ENCODE measurements at places on chromosomes 16 and 17.

GRCh38 chr17:1563786-1564613, 1.4 kb upstream of the PITPNA start:
- DNase-seq: no peak

DNA sequence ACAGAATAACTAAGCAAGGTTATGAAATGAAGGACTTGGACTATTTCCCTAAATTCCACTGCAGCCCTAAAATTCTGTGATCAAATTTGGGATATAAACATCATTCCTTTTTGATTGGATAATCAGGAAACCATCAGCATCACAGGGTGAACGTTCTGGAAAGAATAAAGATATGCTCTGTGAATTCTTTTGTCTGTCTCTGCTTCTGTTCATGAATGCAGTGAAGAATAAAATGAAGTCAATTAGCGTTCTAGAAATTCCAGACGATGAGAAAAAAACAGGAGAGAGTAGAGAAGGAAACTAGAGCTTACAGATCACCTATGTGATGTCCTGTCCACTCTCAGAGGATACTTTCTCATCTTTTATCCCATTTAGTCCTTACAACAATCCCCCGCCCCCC, 295.1 kb upstream of the SOX9 start:
- DNase-seq: no peak

GRCh38 chr16:89013692-89014402, 36.8 kb upstream of the CBFA2T3 start:
- no peak for DNase-seq

- DNase-seq: no peak
Observed at GRCh38 chr17:75228847-75229246, 23.4 kb downstream of the NUP85 start.

GRCh38 chr17:77363821-77364361, 223.1 kb downstream of the SEC14L1 start:
- DNase-seq: no peak

GRCh38 chr17:44757045-44757917, 1.5 kb upstream of the ADAM11 start:
- DNase-seq: no peak

DNA sequence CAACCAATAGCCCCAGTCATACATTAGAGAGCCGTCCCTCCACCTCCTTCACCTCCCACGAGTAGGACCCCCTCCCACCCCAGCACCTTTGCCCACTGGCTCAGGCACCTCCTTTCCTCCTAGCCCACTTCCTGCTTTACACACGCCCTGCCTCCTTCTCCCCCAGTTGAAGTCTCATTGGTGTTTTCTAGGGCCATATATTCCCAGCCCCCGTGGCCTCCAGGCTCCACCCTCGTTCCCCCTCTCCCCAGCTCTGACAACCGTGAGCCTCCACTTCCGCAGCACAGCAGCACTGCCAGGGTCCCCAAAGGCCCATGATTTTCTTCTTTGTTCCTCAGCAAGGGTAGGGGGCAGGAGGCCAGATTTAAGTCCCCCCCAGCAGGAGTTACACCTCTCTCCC, 340.3 kb upstream of the TNRC6C start:
- DNase-seq: no peak

DNA sequence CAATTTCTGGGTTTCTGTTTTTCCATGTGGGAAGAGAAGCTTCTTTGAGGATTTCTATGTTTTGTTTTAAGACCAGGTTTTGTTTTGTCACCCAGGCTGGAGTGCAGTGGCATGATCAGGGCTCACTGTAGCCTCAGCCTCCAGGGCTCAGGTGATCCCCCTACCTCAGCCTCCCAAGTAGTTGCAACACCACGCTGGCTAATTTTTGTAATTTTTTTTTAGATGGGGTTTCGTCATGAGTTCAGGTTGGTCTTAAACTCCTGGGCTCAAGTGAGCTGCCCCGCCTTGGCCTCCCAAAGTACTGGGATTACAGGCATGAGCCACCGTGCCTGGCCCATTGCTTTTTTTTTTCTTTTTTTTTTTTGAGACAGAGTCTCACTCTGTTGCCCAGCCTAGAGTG, 25.5 kb upstream of the TAOK1 start:
- no peak for DNase-seq

DNA sequence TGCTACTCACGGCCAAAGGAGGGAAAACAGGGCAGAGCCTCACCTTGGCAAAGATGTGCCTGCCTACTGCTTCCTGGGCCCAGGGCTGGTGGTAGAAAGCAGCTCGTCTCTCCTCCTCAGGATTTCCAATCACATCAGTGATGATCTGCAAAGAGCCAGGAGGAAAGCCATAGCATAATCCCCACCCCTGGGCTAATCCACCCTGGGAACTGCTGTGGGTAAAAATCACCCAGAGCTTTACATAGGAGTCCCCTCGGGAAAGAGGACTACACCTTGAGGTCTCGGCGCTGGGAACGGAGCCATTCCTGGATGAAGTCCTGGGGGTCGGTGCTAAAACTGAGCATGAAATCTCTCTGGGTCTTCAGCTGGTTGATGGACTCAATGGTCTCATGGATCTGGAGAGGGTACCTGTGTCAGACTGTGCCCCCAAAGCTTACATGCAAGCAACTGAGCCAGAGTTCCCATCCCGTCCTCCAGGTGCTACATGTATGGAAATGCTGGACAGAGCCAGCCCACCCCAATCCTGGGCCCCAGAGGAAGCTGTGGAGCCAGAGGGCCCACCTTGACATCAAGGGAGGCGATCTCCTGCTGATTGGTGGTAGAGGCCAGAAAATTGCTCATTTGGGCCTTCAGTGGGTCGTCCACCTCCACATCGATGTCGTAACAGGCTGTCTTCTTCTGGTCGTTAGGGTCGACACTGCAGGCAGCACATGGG, 5.7 kb upstream of the FTSJ3 start:
- DNase-seq: no peak

GRCh38 chr16:75402159-75402820, 31.0 kb downstream of the CFDP1 start:
- DNase-seq: no peak

GRCh38 chr17:6712854-6713129, 377 bp downstream of the SLC13A5 start:
- no peak for DNase-seq

GRCh38 chr16:52652033-52652432, 105.1 kb upstream of the TOX3 start:
- DNase-seq: no peak

DNA sequence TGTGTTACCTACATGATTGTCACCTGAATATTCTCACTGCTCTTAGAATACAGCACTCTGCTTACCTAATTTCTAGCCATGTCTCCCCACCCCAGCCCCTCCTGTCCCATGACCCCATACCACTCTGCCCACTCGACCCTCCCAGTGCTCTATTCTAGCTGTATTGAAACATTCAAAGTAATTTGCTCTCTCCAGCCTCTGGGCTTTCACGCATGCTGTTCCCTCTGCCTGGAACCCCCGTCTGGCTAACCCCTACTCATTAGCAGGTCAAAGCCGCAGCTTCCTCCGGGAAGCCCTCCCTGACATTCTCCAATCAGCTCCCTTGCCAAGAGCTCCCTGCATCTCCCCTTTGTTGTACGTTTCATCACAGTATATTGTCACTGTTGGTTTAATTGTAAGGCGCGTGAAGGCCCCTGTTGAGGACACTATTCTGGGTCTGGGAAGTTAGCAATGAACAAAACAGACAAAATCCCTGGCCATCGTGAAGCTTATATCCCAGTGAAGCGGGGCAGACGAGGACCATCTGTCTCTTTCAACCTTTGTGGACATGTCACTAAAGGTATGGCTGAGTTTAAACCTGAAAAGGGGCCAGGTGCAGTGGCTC, 72.3 kb upstream of the LHX1 start:
- no peak for DNase-seq

GRCh38 chr17:17506181-17506741, 10.1 kb upstream of the RASD1 start:
- no peak for DNase-seq

- DNase-seq: no peak
Observed at GRCh38 chr17:79796444-79796762, 474 bp downstream of the CBX8 start.

- peak; percentile 73 for DNase-seq
Observed at GRCh38 chr17:59746849-59747445, 39.5 kb downstream of the VMP1 start.

DNA sequence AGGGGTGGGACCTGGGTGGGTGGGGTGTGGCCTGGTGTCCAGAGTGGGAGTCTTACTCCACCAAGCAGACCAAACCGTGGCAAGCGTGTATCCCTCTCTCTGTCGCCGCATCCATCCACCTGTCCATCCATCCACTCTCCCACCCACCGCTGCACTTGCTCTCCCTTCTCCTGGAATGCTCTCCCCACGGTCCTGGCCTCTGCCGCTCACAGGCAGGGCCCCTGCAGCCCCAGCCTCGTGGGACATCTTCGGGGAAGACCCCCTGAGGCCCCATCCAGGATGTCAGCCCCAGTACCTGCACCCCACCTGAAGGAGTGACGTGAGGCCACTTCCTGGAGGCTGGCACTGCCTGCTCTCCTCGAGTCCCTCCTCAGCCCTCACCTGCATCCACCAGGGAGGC, 189.5 kb upstream of the GSE1 start:
- DNase-seq: no peak

- no peak for DNase-seq
Observed at GRCh38 chr17:12122075-12122474, 101.4 kb downstream of the MAP2K4 start.

- no peak for DNase-seq
Observed at GRCh38 chr17:71180801-71181385, 939.9 kb upstream of the SOX9 start.

- no peak for DNase-seq
Observed at GRCh38 chr16:77500934-77501664, 66.3 kb upstream of the ADAMTS18 start.

DNA sequence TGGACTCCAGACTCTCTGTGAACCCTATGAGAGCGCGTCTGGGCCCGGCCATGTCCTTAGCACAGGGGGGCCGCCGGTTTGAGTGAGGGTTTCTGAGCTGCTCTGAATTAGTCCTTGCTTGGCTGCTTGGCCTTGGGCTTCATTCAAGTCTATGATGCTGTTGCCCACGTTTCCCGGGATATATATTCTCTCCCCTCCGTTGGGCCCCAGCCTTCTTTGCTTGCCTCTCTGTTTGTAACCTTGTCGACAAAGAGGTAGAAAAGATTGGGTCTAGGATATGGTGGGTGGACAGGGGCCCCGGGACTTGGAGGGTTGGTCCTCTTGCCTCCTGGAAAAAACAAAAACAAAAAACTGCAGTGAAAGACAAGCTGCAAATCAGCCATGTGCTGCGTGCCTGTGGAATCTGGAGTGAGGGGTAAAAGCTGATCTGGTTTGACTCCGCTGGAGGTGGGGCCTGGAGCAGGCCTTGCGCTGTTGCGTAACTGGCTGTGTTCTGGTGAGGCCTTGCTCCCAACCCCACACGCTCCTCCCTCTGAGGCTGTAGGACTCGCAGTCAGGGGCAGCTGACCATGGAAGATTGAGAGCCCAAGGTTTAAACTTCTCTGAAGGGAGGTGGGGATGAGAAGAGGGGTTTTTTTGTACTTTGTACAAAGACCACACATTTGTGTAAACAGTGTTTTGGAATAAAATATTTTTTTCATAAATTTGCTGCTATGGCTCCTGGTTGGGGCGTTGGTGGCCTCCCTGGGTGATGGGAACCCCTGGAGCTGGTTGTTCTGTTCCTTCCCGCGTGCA, 23.1 kb downstream of the STAT5A start:
- DNase-seq: no peak

DNA sequence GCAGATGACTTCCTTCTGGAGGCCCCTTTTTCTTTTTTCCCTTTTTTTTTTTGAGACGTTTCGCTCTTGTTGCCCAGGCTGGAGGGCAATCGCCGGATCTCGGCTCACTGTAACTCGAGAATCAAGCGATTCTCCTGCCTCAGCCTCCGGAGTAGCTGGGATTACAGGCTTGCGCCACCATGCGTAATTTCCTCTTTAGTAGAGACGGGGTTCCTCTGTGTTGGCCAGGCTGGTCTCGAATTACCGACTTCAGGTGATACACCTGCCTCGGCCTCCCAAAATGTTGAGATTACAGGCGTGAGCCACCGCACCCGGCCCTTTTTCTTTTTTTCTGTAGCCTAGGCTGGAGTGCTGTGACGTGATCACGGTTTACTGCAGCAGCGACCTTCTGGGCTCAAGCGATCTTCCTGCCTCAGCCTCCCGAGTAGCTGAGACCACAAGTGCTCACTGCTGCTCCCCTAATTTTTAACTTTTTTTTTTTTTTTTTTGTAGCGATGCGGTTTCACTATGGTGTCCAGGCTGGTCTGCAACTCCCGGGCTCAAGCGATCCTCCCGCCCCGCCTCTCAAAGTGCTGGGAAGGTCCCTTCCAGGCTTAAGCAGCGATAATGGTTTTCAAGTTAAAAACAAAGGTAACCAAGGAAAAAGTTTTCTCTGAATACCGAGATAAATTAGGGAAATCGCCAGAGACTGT, 956 bp upstream of the IST1 start:
- DNase-seq: peak; percentile 57

GRCh38 chr16:56684256-56684925, 2.1 kb downstream of the MT1X start:
- DNase-seq: no peak

GRCh38 chr17:31882571-31882970, 18.9 kb downstream of the UTP6 start:
- no peak for DNase-seq

GRCh38 chr16:11105038-11105903, 150.7 kb downstream of the SOCS1 start:
- DNase-seq: peak; percentile 93

DNA sequence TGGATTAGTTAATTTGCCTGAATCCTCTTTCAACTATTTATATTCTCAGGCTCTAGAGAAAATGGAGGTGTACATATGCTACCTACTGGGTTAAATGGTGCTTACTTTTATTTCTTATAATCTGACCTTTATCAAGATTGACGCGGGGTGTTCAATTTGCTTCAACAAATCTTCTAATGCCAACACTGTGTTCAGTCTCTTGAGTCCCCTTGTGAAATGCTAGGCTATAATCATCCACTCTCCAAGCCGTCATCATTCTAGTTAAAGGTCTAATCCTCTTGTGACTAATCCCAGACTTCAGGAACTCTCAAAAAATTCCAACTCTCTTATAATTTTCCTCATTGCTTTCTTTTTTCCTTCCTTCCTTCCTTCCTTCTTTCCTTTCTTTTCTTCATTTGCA, 1396.2 kb downstream of the CDH8 start:
- no peak for DNase-seq

GRCh38 chr17:55436224-55437158, 14.9 kb upstream of the MMD start:
- DNase-seq: no peak

GRCh38 chr16:84368308-84368996, at the start of gene ATP2C2:
TSS of gene ATP2C2 (plus strand) at chr16:84368538. CDS start at chr16:84368616, 78 bp downstream.
- DNase-seq: no peak

GRCh38 chr17:42354956-42355843, 33.0 kb downstream of the STAT3 start:
- DNase-seq: no peak

- no peak for DNase-seq
Observed at GRCh38 chr16:54847207-54847606, 83.5 kb upstream of the IRX5 start.

DNA sequence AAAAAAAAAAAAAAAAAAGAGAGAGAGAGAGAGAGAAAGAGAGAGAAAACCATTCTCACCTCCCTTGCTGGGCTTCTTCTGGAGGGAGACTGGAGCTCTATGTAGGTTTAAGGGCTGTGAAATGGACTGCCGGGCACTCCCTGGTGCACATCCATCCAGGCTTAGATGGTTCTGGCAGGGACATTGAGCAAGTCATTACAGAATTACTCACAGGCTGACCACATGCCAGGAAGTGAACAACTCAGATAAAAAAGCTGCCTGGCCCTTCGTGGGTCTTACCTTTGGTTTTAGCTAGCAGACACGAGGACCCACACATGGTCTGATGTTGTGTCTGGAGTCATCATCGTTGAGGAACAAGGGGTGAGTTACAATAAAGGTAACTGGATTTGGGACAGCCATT, 847.4 kb upstream of the EEF2KMT start:
- no peak for DNase-seq

- no peak for DNase-seq
Observed at GRCh38 chr16:2820836-2821486, 3.9 kb downstream of the PRSS21 start.
